ENCODE measurements at places on chromosomes 6 and 20.

DNA sequence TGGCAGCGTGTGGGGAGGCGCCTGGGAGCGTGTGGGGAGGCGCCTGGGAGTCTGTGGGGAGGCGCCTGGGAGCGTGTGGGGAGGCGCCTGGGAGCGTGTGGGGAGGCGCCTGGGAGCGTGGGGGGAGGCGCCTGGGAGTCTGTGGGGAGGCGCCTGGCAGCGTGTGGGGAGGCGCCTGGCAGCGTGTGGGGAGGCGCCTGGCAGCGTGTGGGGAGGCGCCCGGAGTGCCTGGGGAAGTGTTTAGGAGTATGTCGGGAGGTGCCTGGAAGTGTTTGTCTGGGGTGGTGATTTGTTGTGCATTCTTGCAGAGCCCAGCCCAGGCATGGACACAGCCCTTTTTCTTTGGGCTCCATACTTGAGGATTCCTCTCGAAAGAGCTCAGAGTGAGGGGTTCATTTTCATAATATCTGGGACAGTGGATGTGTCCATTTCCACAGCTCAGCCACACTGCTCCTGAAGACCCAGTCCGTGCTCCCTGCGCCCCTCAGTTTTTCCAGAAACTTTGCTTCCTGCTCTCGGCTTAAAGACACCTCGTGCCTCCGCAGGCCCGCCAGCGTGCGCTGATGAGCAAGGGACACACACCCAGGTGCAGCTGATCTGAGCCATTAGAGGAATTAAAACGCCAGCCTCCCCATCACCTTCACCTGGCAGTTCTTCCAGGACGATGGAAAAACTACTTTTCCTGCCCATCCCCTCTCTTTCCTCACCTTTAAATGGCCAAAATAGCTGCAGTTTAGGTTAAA, 172.2 kb upstream of the THBS2 start:
- DNase-seq, result no peak

DNA sequence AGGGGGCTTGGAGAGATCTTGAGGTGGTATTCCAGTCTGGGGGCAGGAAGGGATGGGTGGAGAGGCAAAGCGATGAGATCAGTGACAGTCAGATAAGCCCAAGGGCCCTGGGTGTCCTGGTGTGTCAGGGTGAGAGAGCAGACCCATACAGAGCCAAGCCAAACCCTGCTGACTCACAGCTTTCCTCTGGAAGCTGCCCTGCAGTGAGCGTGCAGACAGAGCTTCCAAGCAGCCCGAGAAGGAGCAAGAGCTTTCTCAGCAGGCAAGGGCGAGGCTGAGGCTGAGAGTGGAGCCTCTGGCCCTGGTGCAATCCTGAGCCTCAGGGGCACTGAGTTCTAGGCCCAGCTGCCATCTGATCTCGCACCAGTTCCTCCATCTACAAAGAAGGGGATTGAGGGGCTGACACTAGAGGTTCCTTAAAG, 91.1 kb upstream of the HIVEP1 start:
- DNase-seq, result peak; percentile 92

- DNase-seq, result no peak
Measured at GRCh38 chr6:88359530-88360202, 193.5 kb upstream of the CNR1 start.

- no peak for DNase-seq
Measured at GRCh38 chr20:34011275-34011674, 17.6 kb downstream of the RALY start.

- no peak for DNase-seq
Measured at GRCh38 chr20:10591946-10592521, 81.8 kb downstream of the JAG1 start.

- no peak for DNase-seq
Measured at GRCh38 chr6:23870496-23870895, 255.5 kb upstream of the NRSN1 start.

DNA sequence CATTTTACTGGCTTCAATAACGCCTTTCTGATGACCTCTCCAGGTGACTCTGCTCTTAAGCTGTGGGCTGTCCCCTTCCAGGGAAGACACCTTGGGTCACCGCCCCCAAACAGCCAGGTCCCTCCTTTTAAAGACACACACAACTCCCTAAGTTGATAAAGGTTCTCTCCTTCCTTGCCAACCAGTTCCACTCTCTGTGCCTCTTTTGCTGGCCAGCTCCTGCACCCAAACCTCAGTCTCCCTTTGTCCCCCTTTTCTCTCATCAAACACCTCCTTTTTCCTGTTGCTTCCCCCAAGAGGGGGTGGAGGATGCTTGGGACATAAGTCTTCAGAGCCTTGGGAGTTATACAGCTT, 1.0 kb downstream of the NCOA6 start:
- peak; percentile 33 for DNase-seq

DNA sequence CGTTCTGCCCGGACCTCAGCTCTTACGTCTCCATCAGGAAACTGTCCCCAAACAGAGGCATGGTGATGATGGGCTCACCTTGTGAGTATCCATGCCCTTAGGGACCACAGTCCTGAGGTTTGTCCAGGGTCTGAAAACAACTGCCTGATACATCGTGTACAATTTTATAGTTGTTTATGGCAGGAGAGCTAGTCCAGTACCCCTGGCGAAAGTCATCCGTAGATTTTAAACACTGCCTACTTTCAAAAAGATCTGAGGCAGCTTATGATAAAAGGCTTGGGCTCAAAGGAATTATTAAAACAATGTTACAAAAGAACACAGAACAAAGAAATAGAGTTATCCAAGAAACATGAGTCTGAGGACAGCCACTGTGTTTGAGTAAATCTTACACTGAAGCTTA, 14.0 kb downstream of the NTSR1 start:
- DNase-seq, result no peak

DNA sequence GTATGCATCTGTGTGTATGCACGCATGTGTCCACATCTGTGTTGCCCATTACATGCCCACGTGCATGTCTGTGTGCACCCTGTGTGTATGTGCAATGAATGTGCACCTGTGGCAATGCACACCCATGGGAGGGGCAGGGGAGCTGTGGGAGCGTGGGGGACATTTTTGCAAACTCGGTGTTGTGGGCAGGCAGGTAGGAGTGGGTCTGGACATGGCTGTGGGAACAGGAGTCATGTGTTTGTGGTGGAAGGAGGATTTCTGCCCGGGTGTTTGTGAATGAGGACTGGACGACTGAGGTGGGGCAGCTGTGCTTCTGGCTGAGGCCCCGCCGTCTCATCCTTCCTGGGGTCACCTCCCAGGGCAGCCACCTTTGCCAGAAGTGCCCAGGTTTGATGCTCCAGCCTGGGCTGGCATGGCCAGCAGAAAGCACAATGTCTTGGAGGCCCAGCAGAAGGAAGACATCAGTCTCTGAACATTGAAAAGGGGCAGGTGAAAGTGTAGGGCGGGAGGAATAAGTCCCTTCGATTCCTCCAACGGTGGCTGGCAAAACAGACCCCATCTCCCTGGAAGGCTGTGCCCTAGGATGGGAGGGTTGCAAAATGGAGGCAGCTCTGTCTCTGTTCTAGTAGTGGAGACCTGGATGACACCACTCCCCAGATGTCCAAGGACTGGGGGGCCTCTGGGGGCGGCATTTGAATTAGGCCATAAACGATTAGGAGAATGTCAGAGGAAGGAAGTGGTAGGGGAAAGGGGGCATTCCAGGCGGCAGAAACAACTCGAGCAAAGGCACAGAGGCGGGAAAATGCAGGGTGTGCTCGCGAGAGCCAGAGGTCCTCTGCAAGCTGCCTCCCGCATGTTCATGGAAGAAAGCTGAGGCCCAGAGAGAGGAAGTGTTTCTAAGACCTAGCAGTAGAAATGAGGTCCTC, 19.1 kb upstream of the ARMC12 start:
- DNase-seq, result no peak

- DNase-seq, result no peak
Measured at GRCh38 chr6:37115236-37115895, 54.6 kb upstream of the PIM1 start.

- no peak for DNase-seq
Measured at GRCh38 chr6:144617191-144617590, 332.1 kb downstream of the UTRN start.

GRCh38 chr6:128124713-128125112, 223.9 kb upstream of the THEMIS start:
- DNase-seq, result peak; percentile 69

DNA sequence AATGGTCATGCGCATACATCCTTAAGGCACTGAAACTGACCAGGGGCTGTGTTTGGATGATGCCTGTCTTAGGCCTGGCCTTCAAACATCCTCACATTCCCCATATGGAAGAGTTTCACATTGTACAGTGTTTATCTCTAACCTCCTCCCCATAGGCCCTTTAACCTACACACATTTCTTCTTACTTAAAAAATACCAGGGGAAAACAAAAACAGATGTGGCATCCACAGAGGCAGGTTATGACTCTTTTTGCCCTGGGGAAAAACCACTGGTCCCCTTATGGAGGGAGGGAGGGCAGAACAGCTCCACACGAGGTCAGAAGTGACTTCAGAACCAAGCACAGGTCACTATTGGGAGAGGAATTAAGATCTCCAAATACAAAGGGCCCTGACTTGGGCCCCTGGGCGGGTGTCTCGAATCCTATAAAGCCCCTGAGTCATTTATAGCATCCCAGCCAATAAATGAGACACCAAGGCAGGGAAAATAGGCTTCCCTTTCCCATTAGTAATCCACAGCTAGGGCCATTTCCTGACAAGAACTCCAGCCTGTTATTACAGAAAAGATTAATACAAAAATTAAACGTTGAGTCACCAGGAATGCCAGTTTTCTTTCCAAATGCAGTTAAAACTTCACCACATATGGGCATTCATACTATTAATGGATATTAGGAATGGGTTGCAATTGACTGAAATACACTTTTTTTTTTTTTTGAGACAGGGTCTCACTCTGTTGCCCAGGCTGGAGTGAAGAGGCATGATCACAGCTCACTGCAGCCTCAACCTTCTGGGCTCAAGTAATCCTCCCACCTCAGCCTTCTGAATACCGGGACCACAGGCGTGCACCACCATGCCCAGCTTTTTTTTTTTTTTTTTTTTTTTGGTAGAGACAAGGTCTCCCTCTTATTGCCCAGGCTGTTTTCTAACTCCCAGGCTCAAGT, 107.2 kb downstream of the ATP9A start:
- peak; percentile 60 for DNase-seq

DNA sequence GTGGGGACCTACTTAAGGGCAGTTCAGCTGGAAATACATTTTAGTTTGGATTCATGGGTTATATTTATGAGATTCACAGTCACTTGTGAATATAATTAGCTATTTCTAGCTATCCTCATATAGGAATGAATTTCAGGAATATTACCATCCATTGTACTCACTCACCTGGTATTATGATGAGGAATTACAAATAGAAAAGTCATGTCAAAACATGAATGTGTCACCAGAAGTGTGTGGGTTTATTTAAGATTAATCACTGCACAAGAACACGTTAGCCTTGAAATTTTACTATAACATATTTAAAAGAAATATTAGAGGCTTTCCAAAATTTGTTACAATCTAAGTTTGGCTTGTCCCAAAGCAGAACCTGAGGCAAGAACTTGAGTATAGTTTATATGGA, 510.5 kb downstream of the PHF3 start:
- DNase-seq, result no peak

GRCh38 chr6:3261518-3261820, 2.7 kb downstream of the PSMG4 start:
- DNase-seq, result no peak

- no peak for DNase-seq
Measured at GRCh38 chr6:125811259-125811658, 20.5 kb downstream of the NCOA7 start.

DNA sequence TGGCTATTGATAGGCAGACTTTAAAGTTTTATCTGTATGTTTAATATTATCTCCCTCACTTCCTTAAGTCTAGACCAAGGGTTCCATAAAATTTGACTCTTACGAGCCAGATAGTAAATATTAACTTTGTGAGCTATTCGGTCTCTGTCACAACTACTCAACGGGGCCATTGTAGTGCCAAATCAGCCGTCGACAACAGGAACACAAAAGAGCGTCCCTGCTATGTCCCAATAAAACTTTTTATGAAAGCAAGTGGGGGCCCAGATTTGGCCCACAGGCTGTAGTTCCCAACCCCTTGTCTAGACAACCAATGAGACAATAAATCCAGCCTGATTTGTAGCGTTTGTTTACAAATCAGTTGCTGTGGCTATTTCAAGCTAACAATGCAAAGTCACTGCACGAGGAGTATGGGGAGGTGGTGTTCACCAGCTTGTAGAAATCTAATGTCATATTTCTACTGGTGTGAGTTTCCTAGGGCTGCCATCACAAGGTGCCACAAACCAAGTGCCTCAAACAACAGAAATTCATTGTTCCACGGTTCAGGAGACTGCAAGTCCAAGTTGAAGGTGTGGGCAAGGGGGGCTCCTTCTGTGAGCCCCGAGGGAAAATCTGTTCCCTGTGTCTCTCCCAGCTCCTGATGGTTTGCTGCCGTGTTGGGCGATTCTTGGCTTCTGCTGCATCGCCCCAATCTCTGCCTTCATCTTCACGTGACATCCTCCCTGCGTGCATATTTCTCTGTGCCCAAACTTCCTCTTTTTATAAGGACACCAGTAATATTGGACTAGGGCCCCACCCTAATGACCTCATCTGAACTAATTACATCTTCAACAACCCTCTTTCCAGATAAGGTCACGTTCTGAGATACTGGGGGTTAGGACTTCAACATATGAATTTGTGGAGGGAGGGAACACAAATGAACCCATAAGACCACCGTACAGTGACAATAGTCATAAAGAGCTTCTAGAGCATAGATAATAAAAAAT, 356.0 kb upstream of the JARID2 start:
- no peak for DNase-seq

DNA sequence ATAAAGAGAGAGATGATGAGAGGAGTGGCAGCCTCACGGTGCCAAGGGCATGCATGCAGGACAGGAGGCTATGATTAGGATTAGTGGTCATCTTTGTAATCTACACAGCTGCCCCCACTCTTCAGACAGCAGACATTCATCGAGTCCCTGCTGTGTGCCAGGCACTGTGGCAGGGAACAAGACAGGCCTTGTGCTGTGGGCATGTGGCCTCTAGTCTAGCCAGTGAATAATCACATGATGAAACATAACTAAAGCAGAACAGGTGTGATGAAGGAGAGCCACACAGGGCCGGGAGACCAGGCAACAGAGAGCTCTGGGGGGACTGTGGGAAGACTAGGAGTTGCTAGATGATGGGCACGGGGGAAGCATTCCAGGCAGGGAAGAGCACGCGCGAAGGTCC, 22.2 kb downstream of the TOX2 start:
- no peak for DNase-seq

DNA sequence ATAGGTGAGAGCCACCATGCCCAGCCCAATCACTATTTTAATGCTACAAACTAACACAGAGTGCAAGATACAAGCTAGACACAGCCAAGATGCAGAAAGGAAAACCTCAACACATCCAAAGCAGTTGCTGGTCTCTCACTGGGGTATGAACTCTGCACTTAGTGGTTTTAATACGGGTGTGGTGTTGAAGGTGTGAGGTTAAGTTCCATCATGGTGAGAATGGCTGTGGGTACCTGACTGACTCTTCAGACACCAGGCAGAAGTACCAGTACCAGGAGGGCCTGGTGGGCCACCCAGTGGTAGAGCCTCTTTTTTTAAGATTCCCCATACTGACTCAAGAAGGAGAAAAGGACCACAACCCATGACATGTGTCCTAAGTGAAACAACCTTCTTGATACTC, 13.0 kb downstream of the GNAS-AS1 start:
- DNase-seq, result no peak
